Stimulated activated CD4-positive, alpha-beta T cell treated with anti-CD3 and anti-CD28 coated beads, Interleukin-2, amount 100 ng/mL, for 48 hours (primary cell): ENCODE measurements at places on chromosomes 16 and 17.

GRCh38 chr17:44996304-44996703 lies 28.2 kb upstream of the C1QL1 start:
- DNase-seq, result no peak

DNA sequence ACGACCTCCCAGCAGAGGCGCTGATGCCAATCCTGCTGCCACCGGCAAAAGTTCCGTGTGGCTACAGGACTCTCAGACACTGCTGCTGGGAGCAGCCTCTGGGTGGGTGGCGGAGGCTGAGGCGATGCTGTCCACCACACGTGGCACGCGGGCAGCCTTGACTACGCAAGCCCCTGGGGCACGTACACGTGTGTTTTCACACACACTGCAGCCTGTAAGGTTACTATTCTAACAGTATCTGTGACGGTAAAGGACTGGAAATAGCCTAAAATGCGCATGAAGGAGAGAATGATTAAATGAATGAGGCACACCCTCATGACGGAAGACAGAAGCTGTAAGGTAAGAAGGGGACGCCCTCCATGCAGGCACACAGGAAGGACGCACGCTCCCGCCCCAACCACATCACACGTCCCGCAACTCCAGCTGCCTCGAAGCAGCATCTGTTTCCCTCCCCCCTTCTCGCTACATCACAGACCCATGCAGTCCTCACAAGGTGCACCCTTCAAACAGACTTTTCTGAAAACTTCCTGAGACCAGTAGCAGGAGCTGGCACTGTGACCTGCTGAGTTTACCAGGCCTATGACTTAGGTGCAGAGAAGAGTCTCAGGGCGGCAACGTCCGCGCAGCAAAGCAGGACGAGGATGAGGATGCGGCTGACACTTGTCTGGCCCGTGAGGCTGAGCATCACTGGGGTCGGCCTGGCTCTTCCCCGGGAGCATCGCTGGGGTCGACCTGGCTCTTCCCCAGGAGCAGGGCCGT lies 28.7 kb upstream of the FASN start:
- DNase-seq, result peak; percentile 48

DNA sequence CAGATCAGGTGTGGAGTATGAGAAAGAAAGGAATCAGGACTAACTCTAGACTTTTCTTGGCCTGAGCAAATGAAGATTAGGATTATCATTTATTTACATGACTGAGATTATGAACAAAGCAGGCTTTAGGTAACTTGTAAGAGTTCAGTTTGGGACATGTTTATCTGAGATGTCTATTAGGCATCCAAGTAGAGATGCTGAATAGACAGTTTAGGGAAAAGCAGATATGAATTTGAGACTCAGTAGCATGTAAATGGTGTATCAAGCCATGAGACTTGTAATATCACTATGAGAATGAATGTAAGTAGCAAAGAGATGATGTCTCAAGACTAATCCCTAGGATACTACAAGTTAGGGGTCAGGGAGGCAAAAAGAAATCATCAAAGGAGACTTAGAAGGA lies 8.6 kb upstream of the HS3ST2 start:
- DNase-seq, result no peak

GRCh38 chr17:38920374-38921291 lies 4.8 kb upstream of the LASP1NB start:
- DNase-seq, result no peak

- no peak for DNase-seq
These were observed 89.5 kb downstream of the TNFRSF13B start for GRCh38 chr17:16882243-16882925.

DNA sequence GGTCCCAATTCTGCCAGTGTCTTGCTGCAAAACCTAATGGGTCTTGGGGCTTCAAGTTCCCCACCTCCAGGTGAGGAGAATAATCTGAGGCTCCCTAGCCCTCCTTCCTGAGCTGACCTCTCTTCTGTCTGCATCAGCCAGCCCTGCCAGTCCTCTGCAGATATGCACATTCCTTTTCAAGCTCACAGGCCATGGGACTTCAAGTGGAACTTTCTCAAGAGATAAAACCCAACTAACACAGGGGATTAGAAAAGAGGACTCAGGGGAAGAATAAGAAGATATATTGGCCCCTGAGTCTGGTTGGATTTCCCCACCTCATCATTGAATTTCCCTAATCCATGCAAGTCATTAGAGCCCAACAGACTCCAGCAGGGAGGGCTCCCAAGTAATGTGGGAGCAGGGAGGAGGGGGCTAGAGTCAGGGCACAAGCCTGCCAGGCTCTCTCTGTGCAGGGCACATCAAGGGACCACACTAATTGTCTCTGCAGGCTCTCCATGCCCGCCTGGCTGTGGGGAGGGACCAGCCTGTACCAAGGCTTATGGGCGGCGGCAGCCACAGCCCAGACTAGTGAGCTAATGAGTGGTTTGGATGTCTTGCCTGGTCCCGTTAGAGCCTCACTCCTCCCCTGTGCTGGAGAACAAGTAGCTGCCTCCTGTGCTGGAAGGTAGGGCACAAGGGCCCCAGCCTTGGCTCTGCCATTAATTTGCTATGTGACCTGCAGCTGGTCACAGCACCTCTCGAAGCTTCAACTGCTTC lies 1.2 kb downstream of the KRT14 start:
- DNase-seq, result no peak

- DNase-seq, result no peak
These were observed 5.2 kb downstream of the RPH3AL start for GRCh38 chr17:347309-347899.

DNA sequence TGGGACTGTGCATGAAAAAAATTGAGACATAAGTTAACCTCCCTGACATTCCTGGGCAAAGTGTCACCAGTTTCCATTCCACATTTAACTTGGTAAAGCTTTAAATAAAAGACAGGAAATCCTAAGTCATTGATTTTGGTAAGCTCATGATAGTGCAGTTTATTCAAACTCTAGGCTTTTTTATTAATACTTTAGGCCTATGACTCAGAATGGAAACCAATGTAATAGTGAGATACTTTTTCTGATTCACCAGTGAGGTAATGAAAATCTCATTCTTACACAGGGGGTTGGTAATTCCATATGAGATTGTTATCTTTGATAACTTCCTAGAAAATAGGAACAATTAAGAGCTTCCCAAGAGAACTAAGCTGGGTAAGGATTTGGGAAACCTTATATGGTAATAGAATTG lies 91.1 kb downstream of the NLK start:
- DNase-seq, result no peak

DNA sequence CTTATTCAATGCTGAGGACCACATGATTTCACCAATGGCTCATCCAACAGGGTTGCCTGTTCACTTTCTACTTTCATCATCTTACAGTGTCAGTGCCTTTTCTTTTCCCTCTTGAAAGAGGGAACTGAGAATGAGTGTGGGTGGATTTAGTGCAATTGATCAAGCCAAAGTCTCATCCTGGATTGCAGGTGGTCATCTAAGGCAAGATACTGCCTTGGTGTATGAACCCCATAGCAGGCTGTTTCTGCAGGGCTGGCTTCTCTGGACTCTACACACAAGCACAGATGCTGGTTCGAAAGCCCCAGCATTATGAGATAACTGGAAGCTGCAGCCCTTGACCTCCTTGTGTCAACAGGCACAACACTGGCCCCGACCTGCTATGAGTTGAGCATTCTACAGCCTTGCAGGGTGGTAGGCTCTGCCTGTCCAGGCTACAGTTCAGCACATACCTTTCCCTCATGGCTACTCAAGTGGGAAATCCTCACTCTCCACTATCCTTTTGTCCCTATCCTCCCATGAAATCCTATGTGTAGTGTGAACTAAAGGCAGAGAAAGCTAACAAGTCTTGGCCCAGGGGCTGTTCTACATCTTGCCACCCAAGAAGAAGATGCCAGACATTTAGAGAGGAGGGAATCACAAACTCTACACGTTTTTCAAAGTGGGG lies 358.7 kb downstream of the SLC39A11 start:
- no peak for DNase-seq

DNA sequence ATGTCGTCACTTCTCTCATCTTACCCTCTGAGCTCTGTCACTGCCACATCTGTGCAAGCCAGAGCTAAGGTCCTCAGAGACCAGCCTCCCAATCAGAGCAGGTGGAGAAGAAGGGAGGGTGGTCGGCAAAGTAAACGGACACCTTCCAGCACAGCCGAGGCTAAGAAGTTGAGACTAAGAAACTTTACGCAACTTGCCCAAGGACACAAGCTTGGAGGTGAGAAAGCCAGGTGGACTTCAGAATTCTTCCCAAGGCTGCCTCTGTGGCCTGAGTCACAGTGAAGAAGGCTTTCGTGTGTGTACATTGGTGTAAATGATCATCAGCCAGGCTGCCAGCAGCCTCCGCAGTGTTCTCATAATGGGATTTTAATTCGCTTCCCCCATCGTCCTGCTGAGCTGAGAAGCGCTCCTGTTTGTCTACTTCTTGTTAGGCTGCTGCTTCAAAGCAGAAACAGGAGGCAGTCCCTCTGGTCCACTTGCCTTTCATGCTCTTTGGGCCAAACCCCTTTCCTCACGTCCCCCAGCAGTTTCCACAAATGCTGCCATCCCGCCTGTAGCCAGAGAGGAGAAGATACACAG lies 125.0 kb upstream of the RPL38 start:
- no peak for DNase-seq

DNA sequence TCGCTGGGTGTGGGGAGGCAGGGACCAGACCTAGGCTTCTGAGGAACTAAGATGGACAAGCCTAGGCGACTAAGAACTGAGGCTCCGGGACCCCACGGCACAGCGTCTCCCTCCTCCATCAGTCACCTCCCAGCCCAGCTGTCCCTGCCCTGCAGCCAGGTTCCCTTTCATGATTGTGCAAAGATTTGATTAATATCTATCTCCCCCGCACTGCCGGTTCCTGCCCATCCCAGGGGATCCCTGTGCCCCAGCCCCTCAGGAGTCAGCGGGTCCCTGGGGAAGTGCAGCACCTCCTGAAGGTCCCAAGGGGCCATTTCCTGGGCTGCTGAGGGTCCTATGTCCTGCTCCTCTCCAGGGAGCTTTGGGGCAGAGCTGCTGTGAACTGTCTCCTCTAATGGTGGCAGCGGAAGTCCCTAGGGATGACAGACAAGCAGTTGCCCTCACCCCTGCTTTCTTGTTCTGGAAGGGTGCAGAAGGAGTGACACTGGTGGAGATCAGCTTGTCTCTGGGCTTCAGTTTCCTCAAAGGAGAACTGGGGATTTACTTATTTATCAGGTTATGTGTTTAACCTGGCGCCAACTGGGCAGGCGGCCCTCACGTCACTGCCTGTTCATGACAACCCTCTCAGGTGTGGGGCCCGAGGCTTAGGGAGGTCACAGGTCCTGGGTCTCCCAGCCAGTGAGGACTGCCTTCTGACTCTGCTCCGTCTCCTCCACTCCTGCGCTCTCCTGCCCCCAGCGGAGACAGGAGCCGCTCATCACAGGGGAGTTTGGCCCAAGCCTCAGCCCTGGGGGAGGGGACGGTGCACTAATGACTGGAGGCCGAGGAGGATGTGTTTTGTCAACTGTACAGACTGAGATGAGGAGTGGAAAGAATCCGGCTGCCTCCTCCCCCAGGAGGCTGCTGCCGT lies 1.9 kb upstream of the C16orf74 start:
- no peak for DNase-seq

- no peak for DNase-seq
These were observed 2285.3 kb downstream of the TP53TG3F start for GRCh38 chr16:35744726-35745125.

- no peak for DNase-seq
These were observed 16.3 kb upstream of the CBX4 start for GRCh38 chr17:79855331-79856124.

GRCh38 chr17:18037486-18037885 lies 1.5 kb downstream of the ATPAF2 start:
- no peak for DNase-seq

DNA sequence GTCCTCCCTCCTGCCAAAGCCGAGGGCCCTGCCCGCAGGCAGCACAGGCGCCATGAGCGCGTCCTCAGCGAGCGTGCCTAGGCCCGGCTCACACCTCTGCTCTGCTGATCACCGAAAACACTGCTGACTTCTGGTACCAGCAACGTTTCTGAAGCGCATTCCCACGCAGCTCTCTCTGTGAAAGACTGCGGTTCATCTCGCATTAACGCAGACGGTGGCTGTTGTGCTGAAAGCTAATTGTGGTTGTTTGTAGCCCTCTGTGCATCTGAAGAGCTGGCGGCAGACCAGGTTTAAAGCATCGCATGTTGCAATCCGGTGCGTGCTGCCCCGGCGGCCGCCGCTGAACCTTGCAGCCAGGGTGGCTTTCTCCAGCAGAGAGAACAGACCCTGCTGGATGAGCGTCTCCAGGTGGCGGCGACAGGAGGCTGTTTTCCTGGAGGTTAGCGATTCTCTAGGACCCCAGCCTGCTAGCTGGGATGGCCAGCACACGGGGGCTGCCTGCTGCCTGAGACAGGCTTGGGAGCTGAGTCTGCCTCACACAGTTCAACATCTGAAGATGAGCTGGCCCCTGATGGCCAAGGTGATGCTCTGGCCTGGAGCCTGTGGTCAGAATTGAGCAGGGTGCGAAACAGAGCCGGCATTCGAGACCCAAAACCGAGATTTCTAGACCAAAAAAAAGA lies 49.8 kb upstream of the CHMP6 start:
- DNase-seq, result no peak

GRCh38 chr16:49827805-49828438 lies 28.0 kb downstream of the ZNF423 start:
- no peak for DNase-seq

GRCh38 chr17:42183741-42184711 lies 1.2 kb downstream of the HCRT start:
- peak; percentile 88 for DNase-seq

DNA sequence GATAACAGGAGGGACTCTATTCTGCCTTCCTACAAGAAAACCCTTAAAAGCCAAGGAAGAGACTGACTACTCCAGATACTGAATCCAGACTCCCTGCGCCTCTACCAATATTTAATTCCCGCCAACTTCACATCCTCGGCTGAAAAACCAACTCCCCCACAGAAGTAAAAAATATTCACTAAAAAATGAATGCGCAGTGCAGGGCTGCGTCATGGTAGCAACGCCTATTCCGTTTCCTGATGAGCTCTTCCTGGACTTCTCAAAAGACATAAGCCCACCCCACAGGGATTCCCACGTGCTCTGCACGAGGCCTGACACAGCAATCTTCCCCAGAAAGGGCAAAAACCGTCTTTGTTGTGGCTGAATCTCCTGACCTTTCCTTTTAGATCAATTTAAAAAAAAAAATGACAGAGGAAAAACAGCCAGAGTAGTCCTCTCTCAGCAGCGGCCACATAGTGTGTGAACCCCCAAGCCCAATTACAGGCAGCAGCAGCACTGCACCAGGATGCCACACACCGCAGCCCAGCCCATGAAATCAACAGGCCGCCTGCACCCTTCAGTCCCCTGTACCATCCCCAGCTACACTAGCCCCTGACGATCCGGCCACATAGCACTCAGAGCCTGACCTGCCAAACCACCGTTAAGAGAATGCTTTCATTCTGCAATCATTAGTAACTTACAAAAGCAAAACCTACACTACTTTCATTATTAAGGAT lies 23.9 kb downstream of the KLHDC4 start:
- no peak for DNase-seq

DNA sequence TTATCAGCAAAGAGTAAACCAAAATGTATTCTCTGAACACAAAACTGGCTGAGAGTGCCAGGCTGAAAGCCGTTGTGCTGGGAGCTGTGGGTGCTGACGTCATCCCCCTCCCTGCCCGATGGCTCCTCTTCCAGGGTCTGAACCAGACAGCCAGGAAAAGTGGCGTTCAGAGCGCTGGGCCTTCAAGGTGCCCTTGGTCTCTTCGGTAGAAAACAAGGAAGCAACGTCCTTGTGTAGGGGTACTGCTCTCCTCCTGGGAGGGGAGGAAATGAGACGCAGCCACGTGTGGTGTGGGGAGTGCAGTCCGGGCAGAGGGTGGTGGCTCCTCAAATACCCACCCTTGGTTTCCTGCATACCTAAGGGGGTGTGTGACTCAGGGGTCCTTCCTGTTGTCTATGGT lies 394.7 kb downstream of the SEC14L1 start:
- DNase-seq, result no peak

- no peak for DNase-seq
These were observed 1349.6 kb upstream of the CDH8 start for GRCh38 chr16:63385714-63386432.
